ENCODE measurements at places on chromosomes 2 and 18.
A peak's percentile ranks its signal among the peaks of the same experiment; 100 is the strongest.

- no peak for DNase-seq
Measured at GRCh38 chr18:62693659-62694058, 21.7 kb upstream of the PHLPP1 start.

- DNase-seq = no peak
Measured at GRCh38 chr2:96898641-96899412, 28.9 kb upstream of the SEMA4C start.

GRCh38 chr18:46574743-46575115 is 82.3 kb downstream of the LOXHD1 start:
- DNase-seq = no peak

DNA sequence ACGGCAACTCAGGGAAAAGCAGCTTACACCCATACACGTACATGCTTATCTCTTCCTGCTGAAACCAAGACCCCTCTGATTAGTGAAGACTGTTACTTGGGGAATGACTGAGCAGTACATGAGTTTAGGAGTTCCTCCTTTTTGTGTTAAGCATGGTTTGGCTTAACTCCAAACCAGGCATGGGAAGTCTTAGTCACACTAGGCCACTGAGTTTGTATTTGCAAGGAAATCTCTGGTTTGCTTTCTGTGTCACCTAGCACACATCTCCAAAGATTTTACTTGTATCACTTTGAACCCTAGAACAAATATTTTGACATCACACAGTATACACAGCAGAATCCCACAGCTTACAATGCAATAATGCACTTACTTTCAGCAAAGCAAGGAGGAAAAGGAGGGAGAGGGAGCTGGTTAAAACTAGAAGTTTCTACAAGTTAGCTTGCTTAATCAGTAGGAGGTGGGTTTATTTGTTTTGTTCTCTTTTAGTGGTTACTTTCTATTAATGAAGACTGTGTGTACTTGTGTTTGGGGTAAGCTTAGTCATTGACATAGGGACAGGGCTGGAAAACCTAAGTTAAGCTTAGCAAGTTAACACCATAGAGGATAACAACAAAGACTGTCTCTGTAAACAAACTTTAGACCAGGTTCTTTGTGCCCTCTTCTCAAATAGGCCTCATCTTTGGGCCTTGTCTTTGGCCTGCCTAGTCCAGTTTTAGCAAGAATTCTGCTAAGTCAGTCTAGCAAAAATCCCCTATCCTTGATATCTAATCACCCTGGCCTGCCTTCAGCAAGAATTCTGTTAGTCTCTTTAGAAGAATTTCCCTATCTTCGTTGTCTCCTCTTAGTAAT is 219.4 kb downstream of the MREG start:
- no peak for DNase-seq

GRCh38 chr2:128490321-128490720 is 171.7 kb upstream of the HS6ST1 start:
- peak; percentile 22 for DNase-seq

- no peak for DNase-seq
Measured at GRCh38 chr18:25563816-25564683, 212.1 kb upstream of the ZNF521 start.

GRCh38 chr2:206981739-206982340 is 42.5 kb downstream of the CPO start:
- peak; percentile 79 for DNase-seq

- no peak for DNase-seq
Measured at GRCh38 chr2:144642856-144643255, 122.9 kb upstream of the ZEB2 start.

- no peak for DNase-seq
Measured at GRCh38 chr18:21468514-21469164, 131.9 kb downstream of the ESCO1 start.

DNA sequence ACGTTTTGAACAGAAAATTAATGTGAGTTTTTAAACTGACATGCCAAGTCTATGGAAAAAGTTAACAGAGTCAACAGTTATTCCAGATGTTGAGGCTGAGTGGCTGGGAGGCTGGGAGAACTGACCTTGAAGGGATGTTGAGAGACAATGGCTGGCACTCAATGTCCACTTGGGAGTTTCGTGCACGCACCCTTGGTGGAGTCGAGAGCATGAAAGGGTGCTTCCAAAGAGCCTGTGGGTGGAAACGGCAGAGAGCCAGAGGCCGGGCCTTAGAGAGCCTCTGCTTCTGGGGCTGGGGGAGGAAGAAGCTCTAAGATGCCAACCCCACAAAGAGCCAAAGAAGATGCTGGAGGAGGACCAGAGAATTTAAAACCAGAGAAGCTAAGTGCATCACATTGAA is 63.4 kb upstream of the L3MBTL4 start:
- peak; percentile 60 for DNase-seq

GRCh38 chr2:20596193-20596972 is 54.5 kb downstream of the HS1BP3 start:
- peak; percentile 12 for DNase-seq

DNA sequence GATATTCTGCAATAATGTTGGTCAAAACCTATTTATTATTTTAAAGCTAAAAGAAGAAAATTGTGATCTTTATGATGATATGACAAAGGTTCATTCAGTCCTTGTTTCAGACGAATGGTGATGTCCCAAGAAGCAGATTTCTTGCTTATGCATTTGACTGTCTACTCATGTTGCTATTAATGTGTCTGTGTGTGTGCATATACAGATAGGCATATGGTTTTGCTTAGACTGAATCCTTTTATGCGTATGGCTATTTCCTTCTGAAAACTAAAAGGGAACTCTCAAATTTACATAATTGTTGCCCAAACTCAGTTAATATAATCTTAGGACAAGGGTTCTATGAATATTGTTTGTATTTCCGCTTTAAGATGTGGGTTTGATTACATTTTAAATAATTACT is 632.3 kb upstream of the SETBP1 start:
- no peak for DNase-seq

GRCh38 chr2:133680343-133681049 is 112.2 kb upstream of the NCKAP5 start:
- DNase-seq = no peak

- no peak for DNase-seq
Measured at GRCh38 chr2:144432921-144433320, 87.0 kb downstream of the ZEB2 start.

- no peak for DNase-seq
Measured at GRCh38 chr2:106789185-106789584, 96.8 kb downstream of the ST6GAL2 start.

- DNase-seq = no peak
Measured at GRCh38 chr2:33598561-33599174, 431 bp downstream of the FAM98A start.

GRCh38 chr18:10067670-10068659 is 154.1 kb downstream of the VAPA start:
- no peak for DNase-seq

GRCh38 chr2:12087175-12087574 is 340.7 kb downstream of the LPIN1 start:
- no peak for DNase-seq

DNA sequence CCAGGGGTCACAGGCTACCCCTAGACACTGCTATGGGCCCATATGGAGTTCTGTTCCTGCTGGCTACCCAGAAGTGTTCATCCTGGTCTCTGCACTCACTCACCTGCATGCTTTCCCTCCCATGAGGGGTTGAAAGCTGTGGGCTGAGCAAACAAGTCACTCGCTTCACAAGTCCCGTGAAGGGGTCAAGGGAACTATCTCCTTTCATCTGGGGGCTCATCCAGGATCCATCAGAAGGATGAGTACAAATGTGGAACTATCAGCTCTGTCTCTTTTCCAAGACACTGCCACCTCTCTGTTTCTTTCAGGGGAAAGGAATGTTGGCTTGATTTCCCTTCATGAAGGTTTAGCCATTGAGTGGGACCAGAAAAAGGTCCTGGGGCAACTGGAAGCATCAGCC is 21.7 kb downstream of the SULT1C4 start:
- DNase-seq = no peak

Measured in right forelimb (tissue), 1 donor.